ENCODE measurements at places on chromosomes 2 and 18. TPM values are rescaled to one million over a fixed set of nuclear protein-coding genes. Genes with fewer than 3 reads are reported as not detected.

Gene LRRTM1
- total RNA-seq = not detected

Gene SERPINB7
- total RNA-seq = not detected

Gene POTEJ
- 0.09 TPM for total RNA-seq

Gene ANKRD30B
- total RNA-seq = not detected

Gene SERPINB12
- not detected for total RNA-seq

Gene TLX2
- total RNA-seq = not detected

Gene DSC1
- not detected for total RNA-seq

Gene AGFG1
- total RNA-seq = 45.1 TPM

Gene ITGA6
- total RNA-seq = 165 TPM

Gene FHOD3
- 4.0 TPM for total RNA-seq

Gene FEV
- not detected for total RNA-seq

Gene DLGAP1
- 0.09 TPM for total RNA-seq

Gene MLPH
- total RNA-seq = not detected

Gene C2orf72
- not detected for total RNA-seq

Gene REG3G
- total RNA-seq = not detected

Gene VSNL1
- total RNA-seq = not detected

Gene PLGLB2
- 1.3 TPM for total RNA-seq

Gene LINC00305
- not detected for total RNA-seq

Gene NT5C1B
- not detected for total RNA-seq

Gene SUMO1
- 96.3 TPM for total RNA-seq

Gene UGT1A6
- not detected for total RNA-seq

Gene SERPINB11
- total RNA-seq = not detected

Gene CRACDL
- 8.7 TPM for total RNA-seq

Gene TMEM127
- 13.9 TPM for total RNA-seq

Gene TCF23
- not detected for total RNA-seq

Gene TYMS
- 25.2 TPM for total RNA-seq

Gene INO80B
- total RNA-seq = 8.5 TPM

Gene KRCC1
- total RNA-seq = 15.4 TPM

Gene CHAC2
- 5.8 TPM for total RNA-seq

Gene VWC2L
- total RNA-seq = not detected

Gene ALPG
- not detected for total RNA-seq

Gene TMEM178A
- 0.56 TPM for total RNA-seq

Gene ZNF512
- 16.0 TPM for total RNA-seq

Gene ELOA2
- total RNA-seq = not detected

Gene CAPG
- total RNA-seq = 28.0 TPM

Gene SLC16A14
- total RNA-seq = 0.18 TPM

Gene ATIC
- 25.6 TPM for total RNA-seq

Measured in endothelial cell of coronary artery (primary cell).